ENCODE measurements at places on chromosomes 13 and 19. TPM values are rescaled to one million over a fixed set of nuclear protein-coding genes. Genes with fewer than 3 reads are reported as not detected.

Gene ZNF541
- total RNA-seq: not detected

DNA sequence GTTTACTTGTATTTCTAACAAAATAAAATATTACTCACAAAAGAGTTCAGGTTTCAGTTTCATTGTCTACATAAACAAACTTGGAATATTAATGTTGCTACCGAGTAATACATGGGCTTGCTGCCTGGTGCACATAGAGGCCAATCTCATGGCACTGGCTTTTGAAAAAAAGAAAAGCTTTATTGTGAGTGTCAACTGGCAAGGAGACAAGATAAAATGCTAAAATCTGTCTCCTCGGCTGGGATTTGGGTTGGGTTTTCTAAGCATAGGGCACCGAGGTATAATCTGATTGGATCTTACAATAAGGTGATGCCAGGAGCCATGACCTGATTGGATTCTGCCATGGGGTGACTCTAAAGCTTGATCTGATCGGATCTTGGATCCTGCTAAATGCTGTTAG lies 1519.9 kb upstream of the MIR17HG start:
- no peak for DNase-seq

GRCh38 chr13:50244713-50245574 lies 229.7 kb downstream of the KCNRG start:
- DNase-seq: peak; percentile 55

GRCh38 chr13:40116008-40116407 lies 460.5 kb downstream of the COG6 start:
- DNase-seq: peak; percentile 99

- no peak for DNase-seq
Observed at GRCh38 chr13:50979187-50979586, 69.6 kb downstream of the RNASEH2B start.

Gene MISP3
- 0.41 TPM for total RNA-seq

- DNase-seq: no peak
Observed at GRCh38 chr19:34482380-34483250, 1.1 kb downstream of the WTIP start.

DNA sequence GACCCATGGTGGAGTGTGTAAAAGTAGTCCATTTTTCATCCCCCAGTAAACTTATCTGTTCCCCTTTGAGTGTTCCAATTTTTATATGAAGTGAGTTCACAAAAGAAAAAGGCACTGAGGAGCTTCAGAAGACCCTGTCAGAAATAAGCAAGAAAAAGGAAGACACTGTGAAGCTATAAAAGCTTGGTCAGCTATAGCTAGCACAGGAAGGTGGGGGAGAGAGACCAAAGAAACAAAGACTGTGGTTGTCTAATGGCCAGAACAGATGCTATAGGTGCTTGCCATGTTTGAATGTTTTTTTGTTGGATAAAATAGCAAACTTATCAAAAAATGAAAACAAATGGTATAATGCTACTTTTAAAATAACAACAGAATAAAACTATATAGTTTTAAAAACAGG lies 46.5 kb downstream of the RCBTB2 start:
- no peak for DNase-seq

Gene INSL3
- total RNA-seq: not detected

DNA sequence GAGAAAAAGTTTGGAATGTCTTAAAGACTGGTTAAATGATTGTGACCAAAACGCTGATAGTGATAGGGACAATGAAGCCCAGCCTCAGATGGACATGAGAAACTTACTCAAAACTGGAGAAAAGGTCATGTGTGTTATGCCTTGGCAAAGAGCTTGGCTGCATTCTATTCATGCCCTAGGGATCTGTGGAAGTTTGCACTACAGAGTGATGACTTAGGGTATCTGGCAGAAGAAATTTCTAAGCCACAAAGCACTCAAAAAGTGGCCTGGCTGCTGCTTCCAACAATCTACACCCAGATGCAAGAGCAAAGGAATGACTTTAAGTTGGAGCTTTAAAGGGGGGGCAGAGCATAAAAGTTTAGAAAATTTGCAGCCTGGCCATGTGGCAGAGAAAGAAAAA lies 521.3 kb downstream of the UQCRFS1 start:
- DNase-seq: no peak

GRCh38 chr19:17915940-17916593 lies 16.7 kb upstream of the CCDC124 start:
- no peak for DNase-seq

Gene ZNF30
- 3.8 TPM for total RNA-seq

DNA sequence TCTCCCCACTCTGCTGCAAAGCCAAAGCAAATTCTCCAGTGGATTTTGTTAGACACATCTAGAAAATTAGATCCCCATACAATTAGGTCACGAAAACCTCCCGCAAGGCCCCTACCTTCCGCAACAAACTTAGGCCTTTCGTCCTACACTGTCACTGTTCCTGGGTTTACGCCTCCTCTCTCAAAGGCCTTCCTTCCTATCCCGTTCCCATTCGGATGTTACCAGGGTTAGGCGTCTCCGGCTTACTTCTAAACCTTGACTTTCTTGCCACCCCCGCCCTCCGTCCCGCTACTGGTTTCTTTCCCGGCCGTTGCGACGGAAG lies 754 bp downstream of the RNF6 start:
- no peak for DNase-seq

- no peak for DNase-seq
Observed at GRCh38 chr13:44796597-44797490, 192.4 kb downstream of the NUFIP1 start.

- DNase-seq: no peak
Observed at GRCh38 chr13:80454245-80454644, 113.3 kb upstream of the SPRY2 start.

Gene RNF17
- total RNA-seq: 0.58 TPM

- DNase-seq: no peak
Observed at GRCh38 chr19:39516270-39516669, 1.3 kb downstream of the SELENOV start.

Gene KLF5
- 2.8 TPM for total RNA-seq

GRCh38 chr13:70612881-70613280 lies 504.6 kb upstream of the KLHL1 start:
- DNase-seq: no peak

Gene ANKLE1
- 0.39 TPM for total RNA-seq

Gene YJEFN3
- not detected for total RNA-seq

- DNase-seq: no peak
Observed at GRCh38 chr13:31242916-31243315, 43.1 kb downstream of the B3GLCT start.

Gene POU2F2
- total RNA-seq: 7.4 TPM

GRCh38 chr19:56367829-56368711 lies 25.3 kb downstream of the ZNF582 start:
- DNase-seq: peak; percentile 78

- DNase-seq: no peak
Observed at GRCh38 chr19:4385291-4386040, 14.9 kb downstream of the SH3GL1 start.

DNA sequence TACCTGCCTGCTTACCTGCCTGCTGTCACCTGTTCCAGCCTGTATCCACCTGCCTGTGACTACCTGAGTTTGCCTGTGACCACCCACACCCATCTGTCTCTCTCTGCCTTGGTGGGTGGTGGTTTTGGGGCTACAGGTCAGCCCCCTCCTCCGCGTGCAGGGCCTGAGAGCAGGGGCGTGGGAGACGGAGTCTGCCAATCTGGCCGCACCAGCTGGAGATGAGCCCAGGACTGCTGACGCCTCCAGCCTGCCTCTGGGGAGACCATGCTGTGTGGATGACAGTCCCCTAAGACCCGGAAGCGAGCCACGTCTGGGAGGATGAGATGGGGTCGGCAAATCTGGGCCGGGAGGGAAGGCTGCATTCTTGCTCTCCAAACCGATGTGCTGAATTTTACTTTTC lies 15.9 kb upstream of the KCTD15 start:
- DNase-seq: no peak

Gene LIM2
- total RNA-seq: not detected

Gene KRTDAP
- not detected for total RNA-seq

Gene RRAS
- 120 TPM for total RNA-seq

DNA sequence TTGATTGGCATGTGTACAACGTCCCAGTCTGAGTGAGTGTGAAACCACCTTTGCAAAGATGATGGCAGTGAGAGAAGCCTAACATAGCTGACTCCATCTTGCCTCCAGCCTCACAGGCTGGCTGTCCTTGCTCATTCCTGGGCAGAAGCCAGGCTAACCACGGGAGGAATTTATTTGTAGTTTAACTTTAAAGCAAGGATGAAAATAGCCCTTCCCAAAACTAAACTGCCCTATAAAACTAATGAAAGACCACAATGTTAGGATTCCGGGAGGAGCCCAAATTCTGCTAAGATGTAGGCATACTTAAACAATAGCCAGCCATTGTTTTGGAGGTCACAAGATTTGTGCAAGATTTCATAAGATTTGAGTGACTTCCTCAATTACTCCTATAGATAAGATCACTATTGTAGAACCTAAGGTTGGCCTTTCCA lies 96.6 kb upstream of the LSM14A start:
- no peak for DNase-seq

Data from glomerular endothelial cell (primary cell).